ENCODE measurements at places on chromosomes 16 and 17.

GRCh38 chr17:46141645-46142044 lies 51.6 kb downstream of the KANSL1 start:
- DNase-seq = no peak

DNA sequence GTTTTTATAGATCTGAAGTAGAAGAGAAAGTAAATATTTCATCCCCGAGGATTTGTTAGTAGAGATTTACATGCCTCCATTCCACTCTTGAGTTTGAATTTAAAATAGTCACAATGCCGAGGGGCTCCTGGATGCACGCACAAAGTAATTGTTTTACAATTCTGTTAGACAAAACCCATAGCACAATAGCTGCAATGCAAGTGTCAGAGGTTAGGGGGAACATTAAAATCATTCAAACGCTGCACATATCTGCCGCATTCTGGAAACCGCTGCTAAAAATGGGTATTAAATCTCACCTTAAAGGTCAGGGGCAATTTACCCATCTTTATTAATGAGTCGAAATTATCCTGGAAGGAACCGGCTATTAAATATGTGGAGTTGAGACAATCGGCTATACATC lies 528.5 kb upstream of the HSBP1 start:
- no peak for DNase-seq

DNA sequence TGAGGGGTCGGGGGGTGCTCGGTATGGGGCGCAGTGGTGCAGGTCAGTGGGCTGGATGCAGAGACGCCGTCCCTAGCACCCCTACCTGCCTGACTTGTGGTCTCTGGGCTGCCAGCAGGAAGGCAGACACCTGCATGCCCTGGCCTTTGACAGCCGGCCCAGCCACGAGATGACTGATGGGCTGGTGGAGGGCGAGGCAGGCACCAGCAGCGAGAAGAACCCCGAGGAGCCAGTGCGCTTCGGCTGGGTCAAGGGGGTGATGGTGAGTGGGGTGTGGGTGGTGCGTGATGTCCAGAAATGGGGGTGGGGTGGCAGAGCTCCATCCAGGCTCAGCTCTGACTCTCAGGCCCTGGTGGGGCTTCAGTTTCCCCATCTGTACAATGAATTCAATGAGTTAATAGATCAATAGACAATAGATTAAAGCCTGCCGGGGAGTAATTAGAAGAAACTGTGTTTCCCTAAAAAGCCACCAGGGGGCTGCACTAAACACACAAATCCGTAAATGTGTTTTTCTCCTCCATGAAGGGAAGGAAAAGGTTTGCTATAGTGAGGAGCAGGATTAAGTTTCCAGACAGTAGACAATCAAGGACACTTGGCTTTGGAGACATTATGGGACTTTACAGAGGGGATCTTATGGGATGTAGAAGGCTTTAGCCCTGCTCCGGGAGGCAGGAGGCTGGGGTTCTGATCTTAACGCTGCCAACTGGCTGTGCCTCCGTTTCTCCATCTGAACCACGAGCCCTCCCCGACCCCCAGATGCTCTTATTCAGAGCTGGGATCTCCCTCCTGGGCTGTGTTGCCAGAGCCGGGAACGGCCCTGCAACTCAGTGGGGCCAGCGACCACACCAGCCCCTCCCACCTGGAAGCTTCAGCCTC lies 2.2 kb downstream of the SLC12A3 start:
- no peak for DNase-seq

DNA sequence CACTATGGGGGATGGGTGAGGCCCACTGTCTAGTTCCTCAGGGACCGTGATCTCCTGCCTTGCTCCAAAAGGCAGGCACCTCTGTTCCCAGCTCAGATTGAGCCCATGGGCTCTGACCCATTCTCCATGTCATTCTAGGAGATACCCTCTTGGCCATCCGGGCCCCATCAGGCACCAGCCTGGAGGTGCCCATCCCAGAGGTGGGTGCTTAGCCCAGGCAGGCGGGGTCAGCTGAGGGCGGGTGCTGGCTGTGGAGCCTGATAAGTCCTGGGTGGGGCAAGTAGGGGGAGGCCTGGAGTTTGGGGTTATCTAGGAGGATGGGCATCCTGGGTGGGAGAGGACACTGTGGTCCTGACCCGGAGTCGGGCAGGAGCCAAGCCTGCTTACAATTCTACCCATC lies 2.3 kb downstream of the E2F4 start:
- DNase-seq = no peak

DNA sequence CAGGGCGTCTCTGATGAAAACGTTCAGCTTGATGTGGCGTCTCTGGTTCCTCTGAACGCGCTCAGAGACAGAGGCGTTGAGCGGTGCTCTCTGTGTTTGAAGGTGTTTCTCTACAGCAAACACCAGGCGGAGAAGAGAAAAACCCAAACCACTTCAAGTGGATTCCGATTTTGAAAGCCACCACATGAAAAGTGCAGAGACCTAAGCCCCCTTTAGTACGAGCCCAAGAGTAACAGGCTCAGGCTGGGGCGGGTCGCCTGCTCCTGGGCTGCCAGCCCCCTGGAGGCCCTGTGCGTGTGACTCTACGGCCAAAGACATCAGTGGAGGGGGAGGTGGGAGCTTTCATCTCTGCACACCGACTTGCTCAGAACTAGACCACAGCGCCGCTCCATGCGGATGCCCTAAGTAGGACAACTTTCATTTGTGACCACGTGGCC lies 328.4 kb downstream of the MAF start:
- DNase-seq = peak; percentile 48

GRCh38 chr17:79094261-79094660 lies 19.6 kb downstream of the ENGASE start:
- no peak for DNase-seq

- DNase-seq = no peak
These were observed 63.5 kb downstream of the PRKCA start for GRCh38 chr17:66365903-66366302.

DNA sequence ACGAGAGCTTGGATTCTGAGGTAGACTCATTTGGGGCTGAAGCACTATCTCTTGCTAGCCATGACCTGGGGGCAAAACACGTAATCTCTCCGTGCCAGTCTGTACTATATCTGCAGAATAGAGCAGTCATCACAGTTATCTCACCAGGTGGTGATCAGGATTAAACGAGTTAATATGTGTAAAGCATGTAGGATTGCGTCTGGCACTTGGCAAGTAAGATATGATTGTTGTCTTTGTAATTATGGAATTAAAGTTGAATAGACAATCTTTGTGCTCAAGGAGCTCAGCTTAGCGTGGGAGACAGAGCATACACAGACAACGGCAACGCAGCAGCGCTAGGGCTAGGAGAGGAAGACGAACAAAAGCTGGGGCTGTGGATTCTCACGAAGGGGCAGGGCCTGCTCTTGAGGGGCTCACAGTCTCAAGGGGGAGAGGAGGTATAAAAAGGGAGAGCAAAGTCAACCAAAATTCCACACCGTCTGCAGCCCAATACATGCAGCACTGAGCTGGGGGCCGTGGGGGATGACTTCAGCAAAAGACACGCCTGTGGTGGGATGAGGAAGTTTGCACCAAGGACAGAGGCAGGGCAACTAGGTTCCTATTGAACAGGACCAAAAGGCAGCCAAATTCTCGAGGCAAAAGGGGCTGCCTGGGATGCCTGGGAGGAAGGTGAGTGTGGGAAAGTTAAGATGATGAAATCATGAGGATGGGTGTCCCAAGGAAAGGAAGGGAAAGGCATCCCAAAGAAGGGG lies 68.6 kb downstream of the SDK2 start:
- no peak for DNase-seq

GRCh38 chr16:51420247-51420646 lies 269.2 kb upstream of the SALL1 start:
- no peak for DNase-seq

- peak; percentile 23 for DNase-seq
These were observed 14.4 kb downstream of the NDUFAF8 start for GRCh38 chr17:81253358-81254131.

GRCh38 chr16:87006789-87007745 lies 310.1 kb downstream of the C16orf95 start:
- no peak for DNase-seq

DNA sequence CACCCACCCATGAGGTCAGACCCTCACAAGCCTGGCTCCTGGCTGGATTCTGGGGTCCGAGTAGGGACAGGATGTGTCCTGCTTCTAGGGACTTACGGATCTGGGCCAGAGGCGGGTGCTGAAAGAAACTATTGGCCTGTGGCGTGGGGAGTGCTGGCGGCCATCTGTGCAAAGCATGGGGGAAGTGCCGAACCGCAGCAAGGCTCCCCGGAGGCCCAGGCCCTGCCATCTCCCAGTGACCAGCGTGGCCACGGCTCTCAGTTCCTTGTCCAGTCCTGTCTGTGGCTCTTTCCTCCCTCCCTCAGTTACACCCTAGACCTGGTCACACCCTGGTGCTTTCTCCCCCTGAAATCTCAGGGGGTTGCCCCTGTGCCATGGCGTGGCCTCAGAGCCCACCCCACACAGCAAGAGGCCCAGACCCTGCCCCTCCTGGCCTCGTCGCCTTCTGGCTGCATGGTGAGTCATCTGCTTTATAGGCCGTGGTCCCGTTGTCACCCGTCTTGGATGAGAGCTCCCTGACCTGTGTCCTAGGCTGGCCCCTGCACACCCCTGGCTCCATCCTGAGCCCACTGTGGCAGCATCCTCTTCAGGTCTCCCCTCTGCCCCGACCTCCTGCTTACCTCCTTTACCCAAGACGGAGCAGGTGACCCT lies 54.5 kb downstream of the PRMT7 start:
- no peak for DNase-seq

- no peak for DNase-seq
These were observed 15.0 kb upstream of the TAC4 start for GRCh38 chr17:49862781-49863331.

- peak; percentile 82 for DNase-seq
These were observed at the start of the genes LRRC46 and MRPL10 for GRCh38 chr17:47831003-47831933. TSS of gene LRRC46 (plus strand) at chr17:47831670. CDS start at chr17:47831990, 320 bp downstream. TSS of gene MRPL10 (minus strand) at chr17:47831541. CDS start at chr17:47831511, 30 bp downstream.

- no peak for DNase-seq
These were observed 159.8 kb upstream of the NOL11 start for GRCh38 chr17:67557921-67558320.

DNA sequence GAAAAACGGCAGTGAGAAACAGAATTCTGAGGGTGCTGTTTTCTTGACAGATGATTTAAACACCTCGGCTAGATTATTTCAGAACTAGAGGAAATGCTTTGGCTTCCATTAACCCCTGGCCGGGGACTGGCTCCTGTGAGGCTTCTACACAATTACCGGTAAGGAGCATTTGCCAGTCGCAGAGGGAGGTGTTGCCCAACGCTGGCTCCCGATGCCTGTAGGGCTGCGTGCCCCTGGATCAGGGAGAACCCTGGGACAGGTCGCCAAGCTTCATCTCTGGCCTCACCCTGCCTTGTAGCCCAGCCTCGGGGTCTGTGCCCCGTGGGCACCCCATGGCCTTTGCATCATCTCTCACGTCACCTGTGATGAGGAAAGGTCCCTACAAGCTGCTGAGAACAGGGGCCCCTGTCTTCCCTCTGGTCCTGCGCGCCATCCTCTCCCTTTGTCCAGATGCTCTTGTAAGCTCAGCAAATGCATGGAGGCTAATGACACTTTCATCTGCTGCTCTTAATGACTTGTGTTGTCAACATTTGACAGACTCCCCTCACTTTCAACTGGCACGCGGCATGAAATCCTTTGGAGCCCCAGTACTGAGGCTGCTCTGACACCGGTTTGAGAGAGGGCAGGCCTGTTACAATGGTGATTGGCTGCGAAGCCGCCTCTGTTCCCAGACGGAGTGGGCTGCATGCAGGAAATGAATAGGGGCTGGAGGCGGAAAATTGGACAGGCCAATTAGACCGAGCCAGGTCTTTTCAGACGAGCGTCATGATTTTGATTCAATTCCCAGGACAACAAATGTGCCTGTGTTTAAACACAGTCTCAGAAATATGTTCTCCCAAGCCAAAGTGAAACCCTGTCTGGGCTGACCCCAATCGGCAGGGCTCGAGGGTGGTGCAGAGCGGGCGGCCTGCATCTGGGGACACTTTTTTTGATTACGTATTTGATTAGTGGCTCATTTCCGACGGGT lies 85.5 kb upstream of the DOC2B start:
- no peak for DNase-seq

GRCh38 chr16:24753437-24753836 lies 24.0 kb downstream of the TNRC6A start:
- no peak for DNase-seq

DNA sequence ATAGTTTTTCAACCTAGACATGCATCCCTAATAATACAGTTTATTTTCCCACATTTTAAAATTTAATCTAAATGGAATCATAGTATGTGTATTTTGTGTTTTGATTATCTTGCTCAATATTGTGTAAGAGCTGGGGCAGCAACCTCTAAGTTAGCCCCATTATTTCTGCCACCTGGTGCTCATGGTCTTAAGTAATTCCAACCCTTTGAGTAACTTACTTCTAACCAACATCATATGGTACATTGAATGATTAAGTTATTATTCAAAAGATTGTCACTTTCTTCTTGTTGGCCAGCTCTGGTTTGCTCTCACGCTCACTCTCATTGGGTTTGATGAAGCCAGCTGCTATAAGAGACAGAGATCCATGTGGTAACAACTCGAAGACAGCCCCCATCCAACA lies 3.9 kb upstream of the KRTAP4-3 start:
- DNase-seq = no peak

Data from effector memory CD4-positive, alpha-beta T cell (primary cell).